ENCODE measurements at places on chromosomes 1 and 21.

- peak; percentile 80 for DNase-seq
These were observed 610 bp upstream of the HES4 start for GRCh38 chr1:1000357-1001056.

- DNase-seq = no peak
These were observed 60.1 kb downstream of the S100B start for GRCh38 chr21:46544824-46545223.

DNA sequence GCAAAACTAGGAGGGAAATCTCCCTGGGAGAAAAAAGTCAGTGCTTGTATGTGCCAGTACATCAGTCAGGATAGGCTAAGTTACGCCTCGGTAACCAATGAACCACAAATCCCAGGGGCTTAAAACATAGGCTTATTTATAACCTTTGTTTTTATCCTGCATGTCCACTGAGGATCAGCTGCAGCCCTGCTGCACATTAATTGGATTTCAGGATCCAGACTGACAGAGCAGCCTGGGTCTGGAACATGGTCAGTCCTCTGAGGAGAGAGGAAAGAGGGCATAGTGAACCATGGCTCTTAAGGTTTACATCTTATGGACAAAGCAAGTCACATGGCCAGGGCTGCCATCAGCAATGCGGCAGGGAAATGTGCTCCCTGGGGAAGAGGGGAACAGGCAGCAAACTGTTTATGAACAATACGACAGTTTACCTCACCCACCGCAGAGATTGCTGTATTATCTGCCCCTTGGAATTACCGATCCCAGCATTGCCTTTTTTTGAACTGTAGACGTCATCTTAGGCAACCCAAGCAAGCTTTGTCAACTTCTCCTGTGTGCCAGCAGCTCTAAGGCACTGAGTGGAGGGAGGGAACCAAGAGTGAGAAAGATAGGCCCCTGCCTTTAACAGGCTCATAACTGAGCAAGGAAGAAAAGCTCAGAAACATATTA lies 9.1 kb upstream of the SPRR4 start:
- no peak for DNase-seq

DNA sequence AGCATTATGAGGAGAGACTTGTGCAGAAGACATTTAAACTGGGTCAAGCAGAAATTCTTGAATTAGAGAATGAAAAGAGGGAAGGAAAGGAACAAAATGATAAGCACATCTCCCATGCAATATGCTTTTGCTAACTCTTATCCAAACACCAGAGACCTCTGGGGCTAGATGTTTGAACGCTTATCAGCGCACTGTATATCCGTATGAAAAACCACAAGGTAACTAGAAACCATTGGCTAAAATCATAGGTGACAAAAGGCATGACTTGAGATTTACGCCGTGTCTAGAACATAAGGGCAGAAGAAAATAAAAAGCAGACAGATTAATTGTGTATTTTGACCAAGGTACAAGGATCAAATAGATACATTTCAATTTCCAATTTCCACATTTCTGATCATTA lies 38.0 kb upstream of the TIAM1 start:
- DNase-seq = no peak

DNA sequence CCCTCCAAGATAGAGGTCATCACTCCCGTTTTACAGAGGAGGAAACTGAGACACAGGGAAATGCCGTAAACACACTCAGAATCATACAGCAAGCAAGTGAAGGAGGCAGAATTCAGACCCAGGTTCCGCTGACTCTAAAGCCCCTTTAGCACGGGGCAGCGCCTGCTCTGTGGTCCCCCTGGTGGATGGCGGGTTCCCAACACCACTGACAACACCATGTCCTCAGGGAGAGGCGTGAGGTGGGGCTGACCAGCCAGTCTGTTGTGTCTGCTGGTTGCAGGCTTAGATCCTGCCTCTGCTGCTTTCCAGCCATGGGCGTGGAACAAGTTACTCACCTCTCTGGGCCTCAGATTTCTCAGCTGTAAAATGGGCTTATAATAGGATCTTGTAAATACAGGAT lies 617.3 kb downstream of the MATN1 start:
- DNase-seq = peak; percentile 58

DNA sequence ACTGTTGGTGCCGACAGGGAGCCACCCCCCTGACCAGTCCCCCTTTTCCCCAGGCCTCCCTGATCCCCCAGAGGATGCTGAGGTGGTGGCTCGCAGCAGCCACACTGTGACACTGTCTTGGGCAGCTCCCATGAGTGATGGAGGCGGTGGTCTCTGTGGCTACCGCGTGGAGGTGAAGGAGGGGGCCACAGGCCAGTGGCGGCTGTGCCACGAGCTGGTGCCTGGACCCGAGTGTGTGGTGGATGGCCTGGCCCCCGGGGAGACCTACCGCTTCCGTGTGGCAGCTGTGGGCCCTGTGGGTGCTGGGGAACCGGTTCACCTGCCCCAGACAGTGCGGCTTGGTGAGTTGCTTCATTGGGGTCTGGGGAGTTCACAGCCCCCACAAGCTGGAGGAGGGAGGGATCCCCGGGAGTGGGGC lies 89.2 kb downstream of the TRIM11 start:
- DNase-seq = peak; percentile 30

DNA sequence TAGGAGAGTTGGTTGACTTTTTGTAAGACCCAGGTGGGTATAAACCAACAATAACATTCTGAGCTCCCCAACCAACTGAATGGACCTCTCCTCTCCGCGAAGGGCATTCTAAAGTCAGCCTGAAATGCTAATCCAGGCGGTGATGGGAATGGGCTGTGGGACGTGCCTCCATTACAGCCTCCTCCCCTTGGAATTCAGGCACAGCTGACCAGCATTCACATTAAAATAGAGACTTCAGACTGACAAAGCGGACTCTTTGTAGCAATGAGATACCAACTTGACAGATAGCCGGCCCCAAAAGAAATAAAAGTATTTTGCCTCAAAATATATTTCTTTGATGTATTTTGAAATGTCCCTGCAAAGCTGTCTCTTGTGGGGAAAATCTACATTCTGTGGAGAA lies 101.7 kb downstream of the KIF26B start:
- DNase-seq = no peak

DNA sequence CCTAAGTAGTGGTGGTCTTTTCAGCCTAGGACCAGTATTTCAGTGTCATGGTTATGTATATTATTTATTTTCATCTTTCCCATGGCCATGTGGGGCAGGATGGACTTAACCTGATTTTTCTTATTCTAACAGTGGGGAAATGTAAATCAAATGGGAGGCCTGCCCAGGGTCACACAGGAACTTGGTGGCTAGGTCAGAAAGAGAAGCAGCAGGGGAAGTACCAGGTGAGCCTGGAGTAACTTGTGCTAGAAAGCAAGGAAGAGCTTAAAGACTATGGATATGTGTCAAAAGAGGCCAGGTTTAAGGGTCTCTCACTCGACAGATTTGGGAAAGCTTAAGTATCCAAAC lies 936 bp downstream of the ZFP69B start:
- DNase-seq = no peak

DNA sequence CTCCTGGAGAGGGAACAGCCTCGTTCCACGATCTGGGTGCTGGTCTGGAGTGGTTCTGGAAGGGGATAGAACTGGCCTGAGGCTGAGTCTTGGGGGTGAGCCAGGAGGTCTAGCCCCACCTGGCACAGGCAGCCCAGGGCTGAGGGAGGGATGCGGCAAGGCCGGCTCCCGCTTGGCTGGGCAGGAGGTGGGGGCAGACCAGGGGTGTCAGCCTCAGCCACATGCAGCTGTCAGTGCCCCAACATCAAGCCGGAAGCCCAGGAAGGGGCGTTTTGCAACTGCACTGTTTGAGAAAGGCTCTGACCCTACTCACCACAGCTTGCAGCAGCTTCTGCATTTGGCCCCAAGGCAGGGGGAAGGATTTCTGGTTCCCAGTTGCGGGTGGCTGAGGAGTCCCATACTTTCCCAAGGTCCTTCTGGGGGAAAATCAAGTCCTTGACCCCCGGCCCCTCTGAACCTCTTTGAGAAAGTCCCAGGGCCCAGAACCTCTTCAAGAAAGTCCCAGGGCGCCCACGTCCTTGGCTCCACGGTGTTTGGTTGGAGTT lies 2.0 kb downstream of the EFHD2 start:
- peak; percentile 83 for DNase-seq

DNA sequence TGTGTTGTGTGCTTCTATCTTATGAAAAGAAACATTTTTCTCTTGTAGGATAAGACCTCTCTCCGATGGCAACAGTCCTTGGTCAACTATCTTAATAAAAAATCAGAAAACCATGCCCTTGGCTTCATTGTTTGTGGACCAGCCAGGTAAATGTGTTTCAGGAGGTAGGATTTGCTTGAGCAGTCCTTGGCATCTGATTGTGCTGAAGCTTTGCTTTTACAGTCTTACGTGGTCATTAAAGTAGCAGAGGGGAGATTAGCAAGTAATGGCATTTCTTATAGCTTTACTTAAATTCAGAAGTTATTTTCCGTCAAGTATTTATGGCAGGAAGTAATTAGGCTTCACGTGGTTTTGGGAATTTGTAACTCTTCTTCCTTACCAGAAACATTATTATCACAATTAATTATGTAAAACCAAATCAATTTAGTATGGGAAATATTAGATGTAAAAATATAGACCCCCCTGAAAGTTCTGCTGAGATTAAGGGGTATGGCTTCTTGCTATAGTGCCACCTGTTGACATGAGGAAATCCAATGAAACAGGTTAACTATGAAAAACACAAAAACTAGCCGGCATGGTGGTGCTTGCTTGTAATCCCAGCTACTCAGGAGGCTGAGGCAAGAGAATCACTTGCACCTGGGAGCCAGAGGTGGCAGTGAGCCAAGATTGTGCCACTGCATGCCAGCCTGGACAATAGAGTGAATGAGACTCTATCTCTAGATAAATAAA lies 49.0 kb downstream of the MAP3K21 start:
- DNase-seq = no peak

DNA sequence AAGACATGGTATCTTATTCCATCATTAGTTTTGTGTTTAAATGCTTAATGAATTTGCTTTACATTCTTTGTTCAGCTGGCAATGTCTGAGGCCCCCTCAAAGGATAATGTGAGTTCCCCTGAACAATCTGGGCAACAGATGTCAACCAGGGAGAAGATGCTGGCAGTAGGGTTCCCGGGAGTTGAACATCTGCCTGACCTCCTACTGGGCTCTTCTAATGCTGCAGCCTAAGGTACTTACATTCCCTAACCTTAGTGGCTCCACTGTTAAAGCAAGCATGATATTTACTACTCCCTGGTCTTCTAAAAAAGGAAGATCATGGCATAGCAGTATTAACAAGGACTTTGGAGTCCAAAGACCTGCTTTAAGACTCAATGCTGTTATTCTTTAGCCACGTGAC lies 574.9 kb upstream of the NR5A2 start:
- DNase-seq = no peak

DNA sequence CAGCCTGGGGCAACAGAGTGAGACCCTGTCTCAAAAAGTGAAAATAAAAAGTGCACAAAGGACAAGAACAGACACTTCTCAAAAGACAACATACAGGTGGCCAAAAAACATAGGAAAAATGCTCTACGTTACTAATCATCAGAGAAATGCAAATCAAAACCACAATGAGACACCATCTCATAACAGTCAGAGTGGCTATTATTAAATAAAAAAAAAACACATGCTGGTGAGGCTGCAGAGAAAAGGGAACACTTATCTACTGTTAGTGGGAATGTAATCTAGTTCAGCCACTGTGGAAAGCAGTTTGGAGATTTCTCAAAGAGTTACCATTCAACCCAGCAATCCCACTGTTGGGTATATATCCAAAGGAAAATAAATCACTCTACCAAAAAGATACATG lies 173.2 kb downstream of the SMYD3 start:
- no peak for DNase-seq

- no peak for DNase-seq
These were observed 99.9 kb upstream of the ZBTB40 start for GRCh38 chr1:22351768-22352080.

DNA sequence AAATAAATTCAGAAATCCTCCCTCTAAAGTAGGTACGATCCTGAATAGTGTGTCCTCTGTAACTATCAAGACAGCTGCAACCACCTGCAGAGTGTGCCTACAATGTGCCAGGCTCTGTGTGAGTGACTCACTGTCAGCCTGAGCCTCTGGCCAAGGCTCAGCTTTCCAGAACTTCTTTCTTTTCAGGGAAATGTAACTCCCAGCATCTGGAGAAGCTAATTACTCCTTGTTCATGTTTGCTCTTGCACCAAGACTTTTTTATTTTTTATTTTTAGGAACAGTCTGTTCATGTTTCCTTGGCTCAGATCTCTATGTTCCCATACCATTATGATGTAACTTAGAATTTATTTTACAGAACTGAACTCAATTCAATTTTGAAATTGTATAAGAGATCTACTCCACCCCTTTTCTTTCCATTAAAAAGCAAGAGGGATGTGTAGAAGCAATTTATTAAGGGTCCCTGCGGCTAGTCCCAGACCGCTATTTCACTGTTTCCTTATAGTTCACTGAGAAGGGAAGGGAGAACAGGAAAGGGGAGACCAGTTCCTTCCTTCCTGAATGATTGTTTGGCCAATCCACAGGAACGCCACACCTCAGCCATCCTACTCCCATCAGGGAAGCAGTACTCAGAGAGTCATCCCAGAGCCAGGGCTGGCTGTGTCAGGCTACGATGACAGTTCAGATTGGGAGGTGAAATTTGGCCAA lies 112.4 kb upstream of the ZNF648 start:
- DNase-seq = no peak

DNA sequence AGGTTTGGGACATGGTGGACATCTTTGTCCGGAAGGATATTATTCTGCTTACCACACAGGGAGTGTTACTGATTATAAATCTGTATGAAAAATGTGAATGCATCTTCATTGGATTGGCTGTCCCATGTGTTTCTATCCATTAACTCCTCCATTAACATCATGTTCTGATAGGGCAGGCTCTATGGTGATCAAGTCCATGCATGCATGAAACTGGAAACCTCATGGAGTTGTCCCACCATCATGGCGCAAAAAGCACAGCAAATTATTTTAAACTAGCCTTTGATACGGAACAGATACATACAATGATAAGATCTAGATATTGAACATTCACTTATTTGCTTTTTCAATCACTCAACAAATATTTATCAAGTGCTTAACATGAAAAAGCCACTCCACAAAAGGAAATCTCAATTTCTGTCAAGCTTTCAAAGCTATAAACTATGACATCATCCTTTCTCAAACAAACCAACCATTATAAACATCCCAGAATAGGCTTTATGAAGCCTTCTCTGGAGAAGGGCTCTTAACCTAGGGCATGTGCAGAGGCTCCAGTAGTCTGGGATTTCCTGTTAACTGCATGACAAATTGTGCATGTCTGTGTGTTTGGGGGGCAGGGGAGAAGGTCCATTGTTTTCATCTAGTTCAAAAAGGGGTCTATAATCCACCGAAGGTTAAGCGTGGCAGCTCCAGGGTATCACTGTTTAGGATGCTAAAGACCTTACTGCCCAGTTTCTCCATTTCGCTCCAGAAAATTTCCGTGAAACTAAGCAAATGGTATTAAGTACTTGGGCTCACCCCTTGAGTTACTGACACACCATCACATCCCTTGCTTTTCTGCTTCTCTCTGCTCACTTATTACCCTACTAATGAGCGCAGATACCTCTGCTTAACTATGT lies 46.1 kb downstream of the ADAMTS1 start:
- DNase-seq = no peak

- DNase-seq = no peak
These were observed 44.4 kb downstream of the SH3GLB1 start for GRCh38 chr1:86748622-86749373.

Data from Right ventricle myocardium superior (tissue), 1 donor.